ENCODE measurements at places on chromosomes 2 and 18. TPM values are rescaled to one million over a fixed set of nuclear protein-coding genes. Genes with fewer than 3 reads are reported as not detected.
A peak's percentile ranks its signal among the peaks of the same experiment; 100 is the strongest.

PLEKHB2 gene
- 20.0 TPM for total RNA-seq

CYBRD1 gene
- 158 TPM for total RNA-seq

MAPK4 gene
- 14.2 TPM for total RNA-seq

QPCT gene
- total RNA-seq: 1.6 TPM

CNRIP1 gene
- total RNA-seq: 29.8 TPM

CREG2 gene
- 0.43 TPM for total RNA-seq

UGT1A8 gene
- not detected for total RNA-seq

GRCh38 chr2:69517410-69517809, 80.2 kb upstream of the NFU1 start:
- no peaks in the 10 kb centered on the region for H3K36me3 ChIP-seq
- no peaks in the 10 kb centered on the region for H3K27me3 ChIP-seq
- no peak overlapping the region for H3K27ac ChIP-seq

DNA sequence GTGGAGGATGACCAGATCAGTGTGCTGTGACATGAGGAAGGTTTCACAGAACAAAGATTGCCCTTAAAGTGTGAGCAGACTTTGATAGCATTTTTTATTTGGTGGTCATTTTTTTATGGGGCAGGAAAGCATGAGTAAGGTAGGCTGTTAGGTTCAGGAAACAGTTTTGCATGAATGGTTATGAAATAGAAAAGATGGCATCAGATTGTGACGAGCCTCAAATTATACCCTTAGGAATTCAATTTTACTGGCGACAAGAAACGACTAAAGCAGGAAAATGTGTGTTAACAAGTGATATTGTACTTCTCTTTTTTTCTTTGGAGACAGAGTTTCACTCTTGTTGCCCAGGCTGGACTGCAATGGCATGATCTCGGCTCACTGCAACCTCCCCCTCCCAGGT, 44.7 kb downstream of the PIK3C3 start:
- H3K4me3 ChIP-seq: no peak overlapping the region
- no peaks in the 10 kb centered on the region for H3K4me1 ChIP-seq
- no peaks in the 10 kb centered on the region for H3K36me3 ChIP-seq
- no peak for DNase-seq

DNA sequence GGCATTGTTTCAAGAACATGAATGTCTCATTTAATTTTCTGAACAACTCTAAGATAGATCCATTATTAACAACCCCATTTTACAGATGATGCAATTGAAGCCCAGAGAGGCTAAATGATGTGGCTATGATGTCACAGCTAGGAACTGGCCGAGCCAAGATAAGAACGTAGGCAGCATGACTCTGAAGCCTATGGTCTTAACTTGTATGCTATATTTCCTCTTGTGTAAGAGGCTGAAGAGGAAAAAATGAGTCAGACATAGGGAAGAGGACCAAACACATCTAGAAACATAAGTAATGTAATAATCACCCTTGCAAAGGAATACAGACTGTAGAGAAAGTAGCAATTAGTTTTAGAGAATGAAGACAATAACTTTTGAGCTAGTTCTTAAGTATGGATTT, 416.8 kb downstream of the FIGN start:
- no peaks in the 10 kb centered on the region for H3K27me3 ChIP-seq
- H3K4me3 ChIP-seq: no peak overlapping the region
- no peak for DNase-seq
- no peaks in the 10 kb centered on the region for H3K36me3 ChIP-seq
- H3K27ac ChIP-seq: no peak overlapping the region
- H3K4me1 ChIP-seq: no peaks in the 10 kb centered on the region

- H3K27ac ChIP-seq: no peak overlapping the region
- H3K4me3 ChIP-seq: no peak overlapping the region
- no peak for DNase-seq
- H3K27me3 ChIP-seq: no peaks in the 10 kb centered on the region
These were observed 101.0 kb downstream of the GPD2 start for GRCh38 chr2:156537141-156537540.

- H3K4me1 ChIP-seq: peaks cover 21% of the 10 kb centered on the region
- no peak for DNase-seq
- no peaks in the 10 kb centered on the region for H3K36me3 ChIP-seq
- no peak overlapping the region for H3K4me3 ChIP-seq
- H3K27me3 ChIP-seq: no peaks in the 10 kb centered on the region
These were observed 27.8 kb upstream of the RHOB start for GRCh38 chr2:20419007-20419576.

DNA sequence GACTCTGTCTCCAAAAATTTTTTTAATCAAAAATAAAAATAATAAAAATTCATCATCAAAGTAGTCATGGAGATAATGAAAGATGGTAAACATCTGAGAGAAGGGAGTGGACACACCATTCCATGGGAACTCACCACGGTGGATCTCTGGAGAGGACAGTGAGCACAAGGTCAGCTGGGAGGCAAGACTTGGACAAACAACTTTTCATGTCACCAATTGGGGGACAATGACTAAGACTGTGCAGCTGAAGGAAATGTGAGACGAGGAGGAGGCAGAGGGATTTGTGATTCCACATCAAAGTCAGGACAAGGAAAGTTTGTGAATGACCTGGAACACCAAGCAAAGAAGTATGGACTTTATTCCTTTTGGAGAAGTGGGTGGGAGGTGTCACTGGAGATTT, 121.0 kb upstream of the SH3BP4 start:
- no peak overlapping the region for H3K4me3 ChIP-seq
- H3K36me3 ChIP-seq: no peaks in the 10 kb centered on the region
- H3K27me3 ChIP-seq: no peaks in the 10 kb centered on the region
- no peaks in the 10 kb centered on the region for H3K4me1 ChIP-seq
- no peak for DNase-seq

GRCh38 chr2:237699870-237700511, 72.6 kb downstream of the LRRFIP1 start:
- H3K27me3 ChIP-seq: no peaks in the 10 kb centered on the region
- no peak overlapping the region for H3K27ac ChIP-seq
- H3K4me1 ChIP-seq: peaks cover 23% of the 10 kb centered on the region
- no peak for DNase-seq
- no peak overlapping the region for H3K4me3 ChIP-seq

- no peaks in the 10 kb centered on the region for H3K4me1 ChIP-seq
- DNase-seq: no peak
- no peaks in the 10 kb centered on the region for H3K27me3 ChIP-seq
- H3K27ac ChIP-seq: no peak overlapping the region
- H3K36me3 ChIP-seq: no peaks in the 10 kb centered on the region
These were observed 41.6 kb downstream of the EDAR start for GRCh38 chr2:108947271-108947907.

DNA sequence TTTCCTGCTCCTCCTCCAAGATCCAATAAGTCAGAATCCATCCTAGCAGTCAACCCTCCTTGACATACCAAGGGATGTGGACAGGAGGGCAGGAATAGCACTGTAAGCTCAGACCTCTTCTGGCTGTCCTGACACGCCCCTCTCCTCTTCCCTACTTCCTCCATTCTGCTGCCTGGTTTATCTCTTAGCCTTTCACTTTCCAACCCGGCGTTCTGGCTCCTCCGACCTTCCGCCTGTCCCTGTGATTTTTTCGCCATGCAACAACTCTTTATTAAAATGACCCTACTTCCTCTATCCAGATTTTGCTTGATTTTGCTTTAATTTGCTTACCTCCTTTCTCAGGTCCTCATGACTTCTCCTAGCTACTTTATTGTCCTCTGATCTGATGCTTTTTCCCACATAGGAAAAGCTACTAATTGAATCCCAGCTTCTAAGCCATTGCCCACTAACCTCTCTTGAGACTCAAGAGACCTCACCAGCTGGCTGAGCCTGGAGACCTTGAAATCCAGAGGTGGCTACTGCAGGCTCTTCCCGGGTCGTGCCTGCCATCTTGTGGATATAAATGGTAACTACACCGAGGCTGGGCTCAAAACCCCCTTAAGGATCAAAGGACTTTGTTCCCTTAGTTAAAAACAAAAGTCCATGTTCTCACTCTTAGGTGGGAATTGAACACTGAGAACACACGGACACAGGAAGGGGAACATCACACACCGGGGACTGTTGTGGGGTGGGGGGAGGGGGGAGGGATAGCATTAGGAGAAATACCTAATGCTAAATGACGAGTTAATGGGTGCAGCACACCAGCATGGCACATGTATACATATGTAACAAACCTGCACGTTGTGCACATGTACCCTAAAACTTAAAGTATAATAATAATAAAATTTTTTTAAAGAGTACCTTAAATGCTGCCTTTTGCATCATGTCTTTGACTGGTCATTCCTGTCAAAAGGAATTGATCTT, 139.4 kb downstream of the AKAIN1 start:
- H3K36me3 ChIP-seq: no peaks in the 10 kb centered on the region

DNA sequence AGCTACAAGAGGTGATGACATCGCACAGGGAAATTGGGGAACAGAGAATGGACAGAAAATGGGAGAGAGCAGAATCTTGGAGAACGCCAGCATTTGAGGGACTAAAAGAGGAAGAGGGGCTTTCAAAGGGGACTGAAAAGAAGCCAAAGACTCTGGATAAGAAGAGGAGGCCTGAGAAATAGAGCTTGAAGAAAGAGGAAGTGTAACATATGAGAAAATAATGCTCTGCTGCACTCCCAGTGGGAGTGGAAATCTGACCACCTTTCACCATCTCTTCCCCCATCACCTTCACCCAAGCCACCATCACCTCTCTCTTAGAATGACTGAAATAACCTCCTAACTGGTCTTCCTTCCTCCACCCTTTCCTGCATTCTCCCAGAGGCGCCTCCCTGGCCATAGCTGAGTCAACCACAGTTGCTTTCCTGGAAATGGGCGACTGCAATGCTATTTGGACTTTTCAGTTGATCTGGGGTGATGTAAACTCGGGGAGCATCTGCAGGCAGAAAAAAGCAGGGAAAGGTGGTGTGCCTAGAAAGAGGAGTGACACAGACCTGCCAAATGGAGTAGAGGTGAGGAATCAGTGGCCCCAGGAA, 16.8 kb downstream of the CXCR1 start:
- DNase-seq: no peak
- H3K4me1 ChIP-seq: no peaks in the 10 kb centered on the region
- no peak overlapping the region for H3K27ac ChIP-seq
- H3K36me3 ChIP-seq: no peaks in the 10 kb centered on the region
- H3K27me3 ChIP-seq: no peaks in the 10 kb centered on the region
- no peak overlapping the region for H3K4me3 ChIP-seq

DNA sequence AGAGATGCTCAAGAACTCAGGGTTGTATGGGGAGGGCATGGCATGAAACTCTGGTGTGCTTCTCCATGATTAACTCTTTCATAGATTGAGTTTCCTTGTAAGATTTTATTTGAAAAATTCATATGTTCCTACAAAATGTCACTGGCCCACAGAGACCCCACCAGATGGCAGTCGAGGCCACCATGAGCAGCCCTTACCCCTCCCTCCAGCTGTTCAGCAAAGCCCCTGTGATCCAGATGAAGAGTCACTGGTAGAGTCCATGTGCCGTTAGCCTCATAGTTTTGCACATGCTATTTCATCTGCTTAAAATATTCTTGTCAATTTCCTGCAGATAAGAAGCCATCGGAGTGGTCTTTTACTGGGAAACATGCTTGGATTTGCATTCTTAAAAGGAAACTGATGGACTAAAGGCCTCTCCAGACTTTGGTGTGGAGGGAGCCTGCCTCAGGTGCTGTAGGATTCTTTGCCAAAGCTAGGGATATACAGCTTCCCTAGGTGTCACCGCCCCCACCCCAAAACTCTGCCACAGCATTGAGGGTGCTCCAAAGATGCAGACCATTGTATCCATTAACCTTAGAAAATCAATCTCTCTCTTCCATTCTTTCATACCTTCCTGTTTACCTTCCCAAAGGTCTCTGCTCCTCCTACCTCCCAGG, 18.8 kb downstream of the ZNF385B start:
- DNase-seq: peak; percentile 20
- H3K4me1 ChIP-seq: no peaks in the 10 kb centered on the region
- H3K36me3 ChIP-seq: no peaks in the 10 kb centered on the region
- no peaks in the 10 kb centered on the region for H3K27me3 ChIP-seq
- H3K4me3 ChIP-seq: no peak overlapping the region

GRCh38 chr2:1051075-1051474, 100.4 kb downstream of the SNTG2 start:
- no peaks in the 10 kb centered on the region for H3K4me1 ChIP-seq
- no peaks in the 10 kb centered on the region for H3K27me3 ChIP-seq
- no peaks in the 10 kb centered on the region for H3K36me3 ChIP-seq
- no peak overlapping the region for H3K4me3 ChIP-seq
- H3K27ac ChIP-seq: no peak overlapping the region
- no peak for DNase-seq

GRCh38 chr2:53170466-53170865, 597.1 kb upstream of the CHAC2 start:
- DNase-seq: no peak
- H3K4me1 ChIP-seq: peaks cover 2% of the 10 kb centered on the region
- no peak overlapping the region for H3K4me3 ChIP-seq
- no peaks in the 10 kb centered on the region for H3K36me3 ChIP-seq

DNA sequence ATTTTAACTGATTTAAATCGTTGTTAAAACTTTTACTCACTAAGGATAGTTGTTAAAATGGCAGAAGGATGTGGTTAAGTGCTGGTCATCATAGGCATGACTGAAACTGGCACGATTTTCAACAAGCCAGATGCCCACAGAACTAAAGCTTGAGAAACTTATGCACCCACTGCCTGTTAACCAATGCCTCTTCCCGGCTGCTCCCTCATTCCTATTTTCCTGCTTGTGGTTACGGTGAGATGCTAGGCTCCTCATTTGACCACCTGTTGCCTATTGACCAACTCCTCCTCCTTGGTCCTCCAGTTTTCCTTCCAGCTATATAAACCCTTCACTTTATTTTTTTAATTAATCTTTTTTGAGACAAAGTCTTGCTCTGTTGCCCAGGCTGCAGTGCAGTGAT, 238.7 kb downstream of the TFCP2L1 start:
- H3K27me3 ChIP-seq: no peaks in the 10 kb centered on the region
- H3K36me3 ChIP-seq: no peaks in the 10 kb centered on the region
- no peaks in the 10 kb centered on the region for H3K4me1 ChIP-seq
- no peak for DNase-seq

GRCh38 chr2:241837197-241837965, 21.3 kb downstream of the PDCD1 start:
- no peak for DNase-seq
- H3K27ac ChIP-seq: no peak overlapping the region
- H3K36me3 ChIP-seq: no peaks in the 10 kb centered on the region
- H3K4me1 ChIP-seq: no peaks in the 10 kb centered on the region
- H3K27me3 ChIP-seq: no peaks in the 10 kb centered on the region

GRCh38 chr2:160109939-160110673, 47.7 kb upstream of the PLA2R1 start:
- no peak overlapping the region for H3K27ac ChIP-seq
- no peak overlapping the region for H3K4me3 ChIP-seq
- H3K27me3 ChIP-seq: no peaks in the 10 kb centered on the region
- peak; percentile 69 for DNase-seq
